ENCODE measurements at places on chromosomes 6 and 20. TPM values are rescaled to one million over a fixed set of nuclear protein-coding genes. Genes with fewer than 3 reads are reported as not detected.

CPXM1 gene
- not detected for total RNA-seq

TRERF1 gene
- total RNA-seq, result 13.6 TPM

SH3BGRL2 gene
- total RNA-seq, result 40.7 TPM

DEFB123 gene
- total RNA-seq, result not detected

DNA sequence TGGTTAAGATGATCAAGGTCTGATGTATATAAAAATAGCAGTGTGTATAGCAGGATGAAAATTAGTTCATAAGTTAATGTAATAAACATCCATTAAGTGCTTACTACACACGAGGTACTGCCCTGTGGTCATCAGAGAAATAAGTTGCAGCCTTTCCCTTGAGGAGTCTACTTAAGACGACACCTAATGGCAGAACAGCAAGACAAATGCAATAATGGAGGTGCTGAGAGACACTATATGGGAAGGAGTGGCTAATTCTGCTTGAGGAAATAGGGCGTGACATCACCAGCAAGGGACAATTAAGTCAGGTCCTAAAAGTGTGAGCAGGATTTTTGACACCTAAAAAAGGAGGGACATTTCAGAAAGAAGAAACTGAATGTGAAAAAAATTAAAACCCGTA is 75.2 kb downstream of the BACH2 start:
- no peak for DNase-seq

DNA sequence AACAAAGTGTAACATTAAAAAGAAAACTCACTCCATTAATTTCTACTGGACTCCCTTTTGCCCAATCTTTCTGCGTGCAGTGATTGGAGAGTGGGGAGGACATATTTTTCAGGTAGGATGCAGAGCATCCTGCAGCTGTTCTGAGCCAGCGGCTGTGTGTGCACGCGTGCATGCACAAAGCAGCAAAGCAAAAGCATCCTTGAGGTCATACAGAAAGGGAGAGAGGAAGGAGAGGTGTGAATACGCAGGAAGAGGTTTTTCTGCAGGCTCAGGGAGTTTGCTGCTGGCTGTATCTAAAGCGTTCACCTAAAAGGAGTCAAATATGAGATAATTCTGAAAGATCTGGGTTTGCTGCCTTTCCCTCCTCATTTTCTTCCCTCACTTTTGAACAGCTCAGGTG is 108.4 kb downstream of the HUS1B start:
- no peak for DNase-seq

GRCh38 chr6:56713254-56713672 is 70.6 kb upstream of the DST start:
- DNase-seq, result no peak

DNA sequence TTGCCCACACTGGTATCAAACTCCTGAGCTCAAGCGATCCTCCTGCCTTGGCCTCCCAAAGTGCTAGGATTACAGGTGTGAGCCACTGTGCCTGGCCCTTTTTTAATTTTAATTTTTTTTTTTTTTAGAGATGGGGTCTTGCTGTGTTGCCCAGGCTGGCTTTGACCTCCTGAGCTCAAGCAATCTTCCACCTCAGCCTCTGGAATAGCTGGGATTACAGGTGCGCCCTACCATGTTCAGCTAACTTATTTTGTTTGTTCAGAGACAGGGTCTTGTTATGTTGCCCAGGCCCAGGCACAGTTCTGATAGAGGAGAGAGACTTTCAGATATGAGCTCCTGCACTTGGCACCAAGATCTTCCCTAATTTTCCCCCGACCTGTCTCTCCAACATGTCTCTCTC is 8.1 kb downstream of the PSORS1C2 start:
- DNase-seq, result no peak

- no peak for DNase-seq
Observed at GRCh38 chr6:66558189-66558588, 851.2 kb upstream of the EYS start.

DNA sequence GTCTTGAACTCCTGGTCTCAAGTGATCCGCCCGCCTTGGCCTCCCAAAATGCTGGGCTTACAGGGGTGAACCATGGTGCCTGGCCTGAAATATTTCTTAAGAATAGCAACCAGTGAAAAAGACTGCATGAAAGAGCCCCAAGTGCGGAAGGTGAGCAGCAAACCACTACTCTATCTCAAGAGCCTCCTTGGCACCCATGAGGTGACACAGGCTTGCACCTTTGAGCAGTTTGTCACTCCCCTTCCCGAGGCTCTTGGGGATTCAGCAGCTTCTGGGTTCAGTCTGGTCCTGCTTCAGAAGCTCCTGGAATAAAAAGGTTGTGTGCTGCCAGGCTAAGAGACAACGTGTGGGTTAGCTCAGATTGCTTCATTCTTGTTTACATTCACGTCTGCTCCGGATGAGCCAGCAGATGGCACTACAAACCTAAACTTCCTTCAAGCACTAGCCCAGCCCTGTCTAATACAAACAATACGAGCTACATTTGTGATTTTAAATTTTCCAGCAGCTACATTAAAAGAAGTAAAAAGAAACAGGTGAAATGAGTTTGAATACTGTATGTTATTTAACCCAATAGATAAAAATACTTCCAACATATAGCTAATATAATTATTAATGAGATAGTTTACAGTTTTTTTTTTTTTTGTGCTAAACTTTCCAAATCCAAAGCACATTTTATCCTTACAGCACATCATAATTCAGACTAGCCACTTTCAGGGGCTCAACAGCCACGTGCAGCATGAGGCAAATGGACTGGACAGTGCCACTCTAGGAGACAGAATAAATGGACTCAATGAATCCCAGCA is 46.2 kb downstream of the GJA10 start:
- DNase-seq, result peak; percentile 44

GRCh38 chr6:169885831-169886230 is 134.4 kb downstream of the ERMARD start:
- no peak for DNase-seq

- DNase-seq, result no peak
Observed at GRCh38 chr20:4581838-4582237, 139.9 kb upstream of the PRND start.

DNA sequence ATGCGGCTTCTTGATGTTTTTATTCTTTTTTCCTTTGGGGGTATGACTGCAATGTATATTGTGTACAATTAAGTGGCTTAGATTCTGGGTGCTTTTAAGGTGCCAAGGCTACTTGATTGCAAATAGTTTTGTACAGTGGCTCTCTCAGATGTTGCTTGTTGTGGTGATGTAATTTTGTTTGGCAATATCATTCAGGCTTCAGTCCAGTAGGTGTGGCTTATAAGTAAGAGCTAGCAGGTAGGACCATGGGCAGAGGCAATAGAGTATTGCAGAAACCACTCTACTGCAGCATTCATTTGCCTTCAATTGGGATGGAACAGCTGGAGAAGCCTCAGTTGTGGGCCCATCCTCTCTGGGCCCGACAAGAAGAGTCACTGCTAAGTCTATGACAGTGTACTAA is 407.9 kb upstream of the MAN1A1 start:
- DNase-seq, result no peak

DNA sequence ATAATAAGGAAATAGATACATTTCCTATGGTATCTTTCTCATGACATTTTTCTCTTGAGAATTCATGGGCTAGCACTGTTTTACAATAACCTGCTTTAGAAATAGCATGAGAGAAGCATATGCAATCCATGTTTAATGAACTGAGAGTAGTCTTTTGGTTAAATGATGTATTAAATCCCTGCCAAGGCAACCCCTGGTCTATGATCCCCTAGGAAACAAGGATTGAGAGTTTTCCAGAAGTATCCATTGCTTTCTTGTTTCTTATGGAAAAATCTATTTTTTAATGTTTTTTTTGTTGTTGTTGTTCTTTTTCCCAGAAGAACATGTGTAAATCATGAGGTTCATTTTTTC is 390.5 kb upstream of the HSF2 start:
- DNase-seq, result no peak

DNA sequence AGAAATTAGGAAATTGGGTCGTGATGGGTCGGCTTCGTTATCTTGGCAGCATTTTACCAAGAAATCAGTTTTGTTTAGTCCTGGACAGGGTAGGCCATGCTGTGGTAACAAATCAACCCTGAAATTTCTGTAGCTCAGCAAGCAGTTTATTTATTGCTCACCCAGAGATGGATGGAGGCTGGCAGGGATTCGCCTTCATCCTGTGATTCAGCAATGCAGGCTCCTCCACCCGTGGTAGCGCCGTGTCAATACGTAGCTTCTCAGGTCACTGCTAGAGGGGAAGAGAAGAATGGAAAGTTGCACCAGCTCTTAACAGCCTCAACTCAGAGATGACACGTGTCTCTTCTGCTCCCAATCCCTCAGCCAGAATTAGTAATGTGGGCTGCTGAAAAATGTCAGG is 157.0 kb upstream of the SGK1 start:
- DNase-seq, result no peak
